HFF-Myc (cell line): ENCODE measurements at places on chromosomes 2 and 18.
A peak's percentile ranks its signal among the peaks of the same experiment; 100 is the strongest.

DNA sequence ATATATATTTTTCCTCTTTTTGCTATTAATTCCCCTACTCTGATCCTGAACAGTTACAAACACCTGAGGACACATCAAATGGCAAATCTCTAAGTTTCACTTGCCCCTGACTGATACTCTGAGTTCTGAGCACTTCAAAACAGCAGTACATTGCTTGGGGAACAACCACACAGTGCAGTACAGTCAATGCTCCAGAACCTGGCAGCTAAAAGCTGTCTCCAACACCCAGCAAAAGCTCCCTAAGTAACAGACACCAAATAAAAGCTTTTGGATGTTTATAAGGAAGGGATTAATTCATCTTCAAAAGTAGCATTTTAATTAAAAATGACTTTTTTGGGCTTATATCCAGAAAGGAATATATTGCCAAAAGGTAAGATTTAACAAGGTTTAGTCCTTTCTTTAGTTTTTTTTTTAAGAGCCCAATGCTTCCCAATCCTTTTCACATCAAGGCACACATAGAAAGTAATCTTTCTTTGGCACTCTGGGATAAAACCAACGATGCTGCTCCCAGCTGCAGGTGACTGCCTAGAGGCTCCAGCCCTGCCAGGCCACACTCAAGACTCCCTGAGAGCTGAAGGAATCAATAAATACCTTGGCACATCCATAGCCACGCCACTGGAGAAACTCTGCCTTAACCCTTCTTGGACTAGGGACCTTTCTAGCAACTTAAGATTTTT is 164.9 kb upstream of the ZFP36L2 start:
- no peak for DNase-seq

- no peak for DNase-seq
Observed at GRCh38 chr2:74053959-74054715, 69.4 kb downstream of the TET3 start.

DNA sequence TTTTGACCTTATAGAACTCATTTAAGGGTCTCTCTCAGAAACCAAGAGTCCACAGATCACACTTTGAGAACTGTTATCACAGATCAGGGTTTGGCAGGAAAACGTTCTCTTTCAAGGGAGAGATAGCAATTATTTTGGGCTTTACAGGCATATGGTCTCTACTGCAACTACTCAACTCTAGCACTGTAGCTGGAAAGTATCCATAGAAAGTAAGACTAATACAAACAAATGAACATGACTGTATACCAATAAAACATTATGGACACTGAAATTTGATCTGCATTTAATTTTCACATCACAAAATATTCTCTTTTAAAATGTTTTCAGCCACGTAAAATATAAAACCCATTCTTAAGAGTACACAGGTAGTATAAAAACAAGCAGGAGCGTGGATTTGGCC is 100.5 kb downstream of the TRIP12 start:
- no peak for DNase-seq

GRCh38 chr2:152046940-152047339 is 51.9 kb downstream of the CACNB4 start:
- no peak for DNase-seq

DNA sequence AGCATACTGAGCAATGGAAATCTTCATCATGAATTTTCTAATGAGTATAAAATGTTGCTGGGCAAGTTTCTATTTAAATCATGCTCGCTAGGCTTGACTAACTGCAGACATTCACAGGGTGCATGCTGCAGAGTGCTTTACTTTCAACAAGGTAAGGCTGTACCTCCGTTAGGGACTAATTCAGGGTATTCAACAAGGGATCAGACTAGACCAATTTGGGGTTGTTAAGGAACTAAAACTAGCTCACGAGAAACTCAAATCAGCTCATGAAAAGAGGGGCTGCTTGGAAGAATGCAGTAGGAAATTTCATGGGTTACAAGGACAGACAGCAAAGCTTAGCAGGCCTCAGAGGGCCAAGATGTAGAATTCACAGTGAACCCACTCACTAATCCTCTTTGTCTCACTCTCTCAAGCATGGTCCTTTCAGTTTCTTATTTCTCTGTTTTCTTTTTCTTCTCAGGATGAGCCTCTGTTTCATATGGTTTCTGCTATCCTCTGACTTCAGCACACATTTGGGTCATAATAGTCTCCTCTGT is 2.2 kb downstream of the MYO3B start:
- no peak for DNase-seq

DNA sequence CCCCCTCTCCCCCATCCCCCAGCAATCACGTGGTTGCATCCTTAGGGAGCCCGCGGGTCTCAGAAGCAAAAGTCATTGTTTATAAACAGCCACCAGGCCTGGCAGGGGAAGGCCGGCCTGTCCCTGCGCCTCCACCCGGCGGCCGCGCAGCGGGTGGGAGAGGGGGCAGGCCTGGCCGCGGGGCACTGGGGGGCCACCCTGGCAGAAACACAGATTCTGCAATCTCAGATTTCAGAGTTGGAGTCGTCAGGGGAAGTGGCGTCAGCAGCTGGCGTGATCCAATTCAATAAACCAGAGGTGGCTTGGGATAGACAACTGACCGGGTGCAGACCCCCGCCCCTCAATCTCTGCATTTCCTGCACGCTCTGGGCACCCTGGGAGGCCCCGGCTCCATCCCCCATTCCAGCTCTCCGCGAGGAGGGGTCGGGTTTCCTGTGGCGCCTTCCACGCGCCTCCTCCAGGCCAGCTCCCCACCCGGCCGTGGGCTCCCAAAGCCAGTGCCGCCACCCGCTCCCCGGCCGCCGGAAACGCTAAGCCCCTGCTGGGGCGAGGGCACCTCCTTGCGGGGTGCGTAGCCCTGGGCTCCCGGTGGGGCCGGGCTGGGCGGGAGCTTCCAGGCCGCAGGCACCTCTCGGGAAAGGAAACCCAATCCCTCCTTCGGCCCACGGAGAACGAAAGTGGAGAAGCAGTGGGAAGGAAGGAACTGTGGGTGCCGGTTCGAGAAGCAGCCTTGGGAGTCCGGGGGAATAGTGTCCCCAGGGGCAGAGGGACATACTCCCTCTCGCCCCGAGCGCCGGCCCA is 1.1 kb downstream of the BIN1 start:
- no peak for DNase-seq

- no peak for DNase-seq
Observed at GRCh38 chr2:133532919-133533318, 35.3 kb downstream of the NCKAP5 start.

DNA sequence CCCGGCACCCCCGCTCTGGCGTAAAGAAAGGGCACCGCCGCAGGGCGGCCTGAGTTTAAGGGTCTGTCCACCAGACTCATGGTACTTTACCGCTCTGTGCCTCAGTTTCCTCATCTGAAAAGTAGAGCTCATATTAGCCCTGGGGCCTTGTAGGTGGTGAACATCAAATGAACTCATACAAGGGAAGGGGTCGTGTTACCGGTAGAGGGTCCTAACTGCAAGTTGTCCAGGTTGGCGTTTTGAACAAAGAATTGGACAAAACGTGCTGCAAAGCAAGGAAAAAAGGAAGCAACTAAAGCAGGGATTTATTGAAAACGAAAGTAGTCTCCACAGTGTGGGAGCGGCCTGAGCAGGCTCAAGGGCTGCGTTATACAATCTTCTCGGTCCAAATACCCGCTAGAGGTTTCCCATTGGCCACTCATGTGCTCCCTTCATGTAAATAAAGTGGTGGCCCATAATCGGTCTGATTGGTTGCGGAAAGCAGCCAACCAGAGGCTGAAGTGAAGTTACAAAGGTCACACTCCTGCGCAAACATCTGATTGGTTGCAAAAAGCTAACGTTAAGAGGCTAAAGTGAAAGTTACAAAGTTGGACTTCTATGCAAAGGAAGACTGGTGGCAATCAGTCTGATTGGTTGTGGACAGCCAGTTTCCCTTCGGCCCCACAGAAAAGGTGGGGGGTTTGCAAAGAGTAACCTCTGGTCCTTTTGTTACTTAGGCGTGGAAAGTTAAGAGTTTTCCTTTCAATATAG is 80.7 kb upstream of the LDLRAD4 start:
- no peak for DNase-seq

GRCh38 chr18:79624356-79625170 is 55.0 kb upstream of the CTDP1 start:
- no peak for DNase-seq

- DNase-seq: no peak
Observed at GRCh38 chr2:60569680-60570111, 16.2 kb upstream of the BCL11A start.

DNA sequence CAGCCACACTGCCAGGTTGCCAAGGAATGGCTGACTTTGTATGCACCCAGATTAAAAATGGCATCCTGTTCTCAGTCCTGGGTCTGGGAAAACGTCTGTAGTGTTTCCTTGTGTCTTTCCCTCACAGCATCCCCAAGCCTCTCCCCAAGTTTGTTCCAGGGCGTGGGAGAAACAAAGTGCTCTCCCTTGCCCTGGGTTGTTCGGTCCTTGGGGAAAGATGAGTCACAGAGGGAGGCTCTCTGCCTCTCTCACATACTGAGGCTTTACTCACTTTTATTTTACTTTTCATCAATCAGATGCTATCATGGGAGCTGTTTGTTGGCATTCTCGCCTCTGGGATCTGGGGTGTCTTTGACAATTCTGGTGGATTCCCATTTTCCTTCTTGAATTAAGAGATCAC is 492.3 kb downstream of the XIRP2 start:
- DNase-seq: no peak

- no peak for DNase-seq
Observed at GRCh38 chr18:69172046-69172445, 228.6 kb upstream of the DOK6 start.

DNA sequence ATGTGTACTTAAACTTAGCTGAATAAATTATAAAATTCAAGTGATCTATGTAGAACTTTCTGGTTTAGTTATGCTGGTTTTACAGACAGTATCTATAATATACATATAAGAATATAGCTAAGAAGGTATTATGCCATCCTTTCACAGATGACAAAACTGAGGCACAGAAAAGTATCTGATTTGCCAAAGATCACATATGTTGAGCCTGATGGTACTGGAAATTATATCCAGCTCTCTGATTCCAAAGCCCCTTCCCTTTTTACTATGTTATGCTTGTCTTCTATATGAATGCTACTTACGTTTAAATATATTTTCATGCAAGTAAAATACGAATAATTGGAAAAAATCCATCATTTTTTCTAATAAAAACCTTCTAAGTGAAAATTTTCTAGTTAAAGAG is 1631.3 kb downstream of the DPP10 start:
- no peak for DNase-seq

GRCh38 chr2:204108330-204108751 is 171.8 kb downstream of the ICOS start:
- DNase-seq: peak; percentile 1

GRCh38 chr2:27884601-27885000 is 5.6 kb downstream of the RBKS start:
- no peak for DNase-seq

DNA sequence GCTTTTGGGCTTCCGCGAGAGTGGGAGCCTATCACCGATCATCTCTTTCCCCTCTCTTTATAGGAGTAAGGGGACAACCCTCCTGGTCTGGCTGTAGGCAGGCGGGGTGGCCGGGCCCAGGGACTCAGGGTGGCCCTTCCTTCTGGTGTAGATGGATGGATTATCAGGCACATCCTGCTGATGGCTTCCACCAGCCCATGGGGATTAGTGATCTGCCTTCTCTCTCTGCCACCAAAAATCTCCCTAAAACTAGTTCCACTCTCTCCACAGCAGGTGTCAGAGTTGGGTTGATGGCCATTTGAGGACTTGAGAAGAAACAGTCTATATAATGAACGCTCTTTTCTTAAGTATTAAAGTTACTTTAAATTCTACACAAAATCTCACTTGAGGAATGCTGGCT is 37.4 kb downstream of the NCK2 start:
- no peak for DNase-seq

DNA sequence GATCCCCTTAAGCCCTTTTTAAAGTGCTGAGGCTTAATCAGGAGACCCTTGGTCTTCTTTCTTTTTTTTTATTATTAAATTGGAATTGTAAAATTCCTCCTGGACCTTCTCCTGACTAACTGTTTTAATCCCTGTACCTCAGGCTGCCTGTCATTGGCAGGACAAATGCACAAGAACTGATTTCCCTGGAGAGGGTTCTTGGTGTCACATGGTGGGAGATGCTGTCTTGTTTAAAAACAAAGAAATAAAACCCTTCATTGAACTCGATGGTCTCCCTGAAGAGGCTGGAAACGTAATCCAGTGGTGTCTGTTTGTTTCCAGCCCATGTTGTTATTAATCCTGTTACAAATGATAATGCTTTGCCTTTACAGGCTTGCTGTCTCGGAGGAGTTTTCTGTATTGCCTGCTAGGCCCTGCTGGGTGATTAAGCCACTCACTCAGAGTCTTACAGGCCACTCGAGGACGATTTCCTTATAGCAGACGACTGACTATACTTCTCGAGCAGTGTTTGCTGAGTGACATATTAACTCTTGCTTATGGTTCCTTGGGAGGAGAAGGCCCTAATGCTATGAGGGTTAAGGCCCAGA is 100.5 kb upstream of the MGAT5 start:
- DNase-seq: no peak

DNA sequence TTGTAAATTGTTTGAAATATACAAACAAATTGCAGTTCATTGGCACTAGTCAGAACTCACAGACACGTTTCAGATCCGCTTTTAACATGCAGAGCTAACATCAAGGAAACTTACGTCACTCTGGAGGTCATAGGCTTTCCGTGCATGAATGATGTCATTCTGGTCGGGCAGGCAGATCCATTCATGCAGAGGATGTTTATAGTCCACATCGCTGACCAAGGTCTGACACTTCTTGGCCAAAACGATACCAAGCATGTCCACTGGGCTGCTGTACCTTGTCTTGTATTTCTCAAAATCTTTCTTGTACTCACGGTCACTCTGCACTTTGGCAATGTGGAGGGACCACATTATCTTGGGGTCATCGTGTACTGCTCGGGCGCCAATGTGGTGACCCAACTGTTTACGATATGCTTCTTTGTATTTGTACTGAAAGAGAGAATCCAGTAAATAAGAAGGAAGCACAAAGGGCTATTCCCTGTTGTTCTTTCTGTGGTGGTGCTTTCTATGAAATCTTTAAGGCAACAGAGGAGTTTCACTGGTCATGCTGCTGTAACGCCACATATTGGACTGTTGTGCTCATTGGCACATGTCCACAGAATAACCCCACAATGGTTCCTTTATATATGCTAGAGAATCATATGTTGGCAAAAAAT is 114.8 kb downstream of the NEB start:
- peak; percentile 5 for DNase-seq

DNA sequence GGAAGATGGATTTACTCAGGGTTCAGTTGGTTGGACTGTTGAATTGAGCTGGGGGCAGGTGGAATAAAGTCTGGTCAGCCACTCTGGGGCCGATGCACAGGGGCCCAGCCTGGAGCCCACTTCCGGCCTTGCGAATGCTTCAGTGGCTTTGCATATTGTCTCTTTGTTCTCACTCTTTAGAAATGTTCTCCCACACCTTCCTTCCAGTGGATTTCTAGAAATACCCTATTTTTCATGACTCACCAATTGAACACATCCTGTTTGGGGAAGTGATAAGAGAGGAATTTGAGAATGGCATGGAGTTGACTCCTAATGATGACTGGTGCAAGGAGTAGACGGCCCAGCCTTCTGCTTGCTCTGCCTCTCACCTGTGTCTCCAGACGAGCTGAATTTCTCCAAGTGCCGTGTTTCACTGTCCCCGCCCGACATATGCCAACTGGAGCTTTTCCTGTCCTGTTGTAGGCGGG is 28.1 kb downstream of the ASAP2 start:
- DNase-seq: peak; percentile 79

GRCh38 chr2:44715671-44716081 is 225.8 kb upstream of the SIX3 start:
- DNase-seq: peak; percentile 59

GRCh38 chr2:9179572-9180201 is 26.9 kb upstream of the ASAP2 start:
- peak; percentile 49 for DNase-seq
